GM13977 (cell line): ENCODE measurements at places on chromosomes 16 and 17.

- DNase-seq, result no peak
Observed at GRCh38 chr17:68314916-68315535, 23.7 kb downstream of the ARSG start.

- DNase-seq, result no peak
Observed at GRCh38 chr16:81136390-81137335, 40.5 kb upstream of the GCSH start.

DNA sequence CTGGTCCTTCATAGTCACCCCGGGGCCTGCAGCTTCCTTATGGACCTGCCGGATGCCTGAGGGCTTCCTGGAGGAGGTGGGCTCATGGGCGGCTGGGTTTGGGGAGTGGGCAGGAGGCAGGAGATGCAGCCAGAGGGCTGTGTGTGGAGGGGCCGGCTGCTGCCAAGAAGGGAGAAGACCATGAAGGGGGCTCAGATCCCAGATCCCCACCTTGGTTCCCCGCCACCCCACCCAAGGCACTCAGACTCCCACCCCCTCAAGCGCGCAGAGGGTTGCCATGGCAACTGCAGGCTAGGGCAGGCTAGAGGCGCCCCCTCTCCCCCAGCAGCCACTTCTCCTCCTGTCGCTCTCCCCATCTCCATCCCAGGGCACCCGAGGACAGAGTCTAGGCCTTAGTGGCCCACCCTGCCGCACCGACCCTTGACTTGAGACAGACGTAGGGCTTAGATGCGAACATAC is 104.5 kb downstream of the CRLF3 start:
- DNase-seq, result no peak

DNA sequence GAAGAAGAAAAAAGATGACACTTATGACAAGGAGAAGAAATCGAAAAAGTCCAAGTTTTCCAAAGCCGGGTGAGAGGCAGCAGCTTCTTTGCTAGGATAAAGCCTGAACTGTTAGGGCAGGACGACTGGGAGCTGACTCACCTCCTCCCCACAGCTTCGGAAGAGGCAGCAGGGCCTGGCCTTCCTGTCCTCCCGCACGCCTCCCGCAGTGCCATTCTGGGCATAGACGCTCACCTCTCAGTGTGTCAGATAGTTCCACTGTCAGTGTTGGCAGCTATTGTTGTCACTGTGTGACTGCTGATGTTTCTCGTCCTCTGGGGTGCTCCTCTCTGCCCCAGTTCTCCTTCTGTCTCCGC is 12.6 kb downstream of the UBN1 start:
- no peak for DNase-seq

GRCh38 chr16:17607075-17607509 is 136.3 kb upstream of the XYLT1 start:
- no peak for DNase-seq

DNA sequence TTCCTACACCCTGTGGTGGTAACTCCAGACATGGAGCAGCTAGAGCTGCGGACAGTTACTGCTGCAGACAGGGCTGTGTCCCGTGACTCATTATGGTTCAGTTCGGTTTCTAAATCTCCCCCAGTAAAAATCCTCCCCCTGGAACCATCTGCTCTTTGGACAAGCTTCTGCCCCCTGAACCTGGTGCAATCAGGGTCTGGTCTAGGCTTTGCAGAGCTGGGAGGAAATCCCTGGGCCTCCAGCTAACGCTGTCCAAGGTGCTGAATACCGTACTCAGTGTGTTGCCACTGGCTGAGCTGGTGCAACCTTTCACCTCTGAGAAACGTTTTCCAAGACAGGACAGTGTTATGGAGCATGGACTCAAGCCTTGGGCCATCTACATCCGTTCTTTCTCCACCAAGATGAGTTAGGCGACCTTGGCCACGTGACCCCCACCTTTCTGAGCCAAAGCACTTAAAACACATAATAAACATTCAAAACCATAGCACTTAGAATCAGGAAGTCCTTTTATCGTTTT is 142.0 kb downstream of the CPPED1 start:
- no peak for DNase-seq

DNA sequence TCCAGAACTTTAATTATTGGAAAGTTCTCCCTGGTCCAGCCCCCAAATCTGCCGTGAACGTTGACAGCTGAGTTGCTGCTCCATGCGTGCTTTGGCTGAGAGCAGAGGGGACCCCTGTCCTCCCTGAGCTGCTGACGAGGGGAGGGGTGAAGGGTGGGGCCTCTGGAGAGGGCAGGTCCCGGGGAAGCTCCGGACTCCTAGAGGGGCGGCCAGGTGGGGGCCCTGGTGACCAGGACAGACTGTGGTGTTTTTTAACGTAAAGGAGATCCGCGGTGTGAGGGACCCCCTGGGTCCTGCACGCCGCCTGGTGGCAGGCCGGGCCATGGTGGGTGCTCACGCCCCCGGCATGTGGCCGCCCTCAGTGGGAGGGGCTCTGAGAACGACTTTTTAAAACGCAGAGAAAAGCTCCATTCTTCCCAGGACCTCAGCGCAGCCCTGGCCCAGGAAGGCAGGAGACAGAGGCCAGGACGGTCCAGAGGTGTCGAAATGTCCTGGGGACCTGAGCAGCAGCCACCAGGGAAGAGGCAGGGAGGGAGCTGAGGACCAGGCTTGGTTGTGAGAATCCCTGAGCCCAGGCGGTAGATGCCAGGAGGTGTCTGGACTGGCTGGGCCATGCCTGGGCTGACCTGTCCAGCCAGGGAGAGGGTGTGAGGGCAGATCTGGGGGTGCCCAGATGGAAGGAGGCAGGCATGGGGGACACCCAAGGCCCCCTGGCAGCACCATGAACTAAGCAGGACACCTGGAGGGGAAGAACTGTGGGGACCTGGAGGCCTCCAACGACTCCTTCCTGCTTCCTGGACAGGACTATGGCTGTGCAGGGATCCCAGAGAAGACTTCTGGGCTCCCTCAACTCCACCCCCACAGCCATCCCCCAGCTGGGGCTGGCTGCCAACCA is at the start of gene MC1R:
TSS of gene MC1R (plus strand) at position 410 of the 895 bp plus-strand sequence. CDS start at position 807, 397 bp downstream.
- DNase-seq, result peak; percentile 79

DNA sequence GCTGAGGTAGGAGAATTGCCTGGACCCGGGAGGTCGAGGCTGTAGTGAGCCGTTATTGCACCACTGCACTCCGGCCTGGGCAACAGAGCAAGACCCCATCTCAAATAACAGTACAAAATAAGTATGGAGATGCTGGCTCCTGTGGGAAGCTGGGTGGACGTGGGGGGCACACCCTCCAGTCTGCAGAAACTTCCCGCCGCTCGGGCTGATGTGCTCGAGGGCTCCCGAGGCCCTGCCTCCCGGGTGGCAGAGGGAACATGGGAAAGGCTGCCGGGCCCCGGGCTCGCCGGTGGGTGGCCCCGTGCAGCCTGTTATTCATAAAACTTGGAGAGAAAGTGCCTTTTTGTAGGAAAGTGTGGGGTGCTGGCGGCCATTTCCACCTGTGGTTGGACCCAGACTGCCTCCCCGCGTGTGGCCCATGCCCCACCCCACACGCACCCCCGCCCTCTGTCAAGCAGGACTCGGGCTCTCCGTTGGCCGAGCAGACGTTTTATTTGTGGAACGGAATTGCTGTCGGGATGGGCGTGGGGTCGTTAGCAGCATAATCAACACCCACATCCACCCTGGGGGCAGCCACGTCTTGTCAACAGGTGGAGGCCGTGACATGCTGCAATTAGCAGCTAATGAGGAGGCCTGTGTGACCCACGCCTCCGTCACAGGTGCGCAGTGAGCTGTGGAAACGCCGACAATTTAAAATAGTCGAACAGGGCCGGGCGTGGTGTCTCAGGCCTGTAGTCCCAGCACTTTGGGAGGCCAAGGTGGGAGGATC is 7.4 kb upstream of the CIAO3 start:
- no peak for DNase-seq

GRCh38 chr17:44969144-44969780 is 1.2 kb upstream of the C1QL1 start:
- DNase-seq, result no peak

DNA sequence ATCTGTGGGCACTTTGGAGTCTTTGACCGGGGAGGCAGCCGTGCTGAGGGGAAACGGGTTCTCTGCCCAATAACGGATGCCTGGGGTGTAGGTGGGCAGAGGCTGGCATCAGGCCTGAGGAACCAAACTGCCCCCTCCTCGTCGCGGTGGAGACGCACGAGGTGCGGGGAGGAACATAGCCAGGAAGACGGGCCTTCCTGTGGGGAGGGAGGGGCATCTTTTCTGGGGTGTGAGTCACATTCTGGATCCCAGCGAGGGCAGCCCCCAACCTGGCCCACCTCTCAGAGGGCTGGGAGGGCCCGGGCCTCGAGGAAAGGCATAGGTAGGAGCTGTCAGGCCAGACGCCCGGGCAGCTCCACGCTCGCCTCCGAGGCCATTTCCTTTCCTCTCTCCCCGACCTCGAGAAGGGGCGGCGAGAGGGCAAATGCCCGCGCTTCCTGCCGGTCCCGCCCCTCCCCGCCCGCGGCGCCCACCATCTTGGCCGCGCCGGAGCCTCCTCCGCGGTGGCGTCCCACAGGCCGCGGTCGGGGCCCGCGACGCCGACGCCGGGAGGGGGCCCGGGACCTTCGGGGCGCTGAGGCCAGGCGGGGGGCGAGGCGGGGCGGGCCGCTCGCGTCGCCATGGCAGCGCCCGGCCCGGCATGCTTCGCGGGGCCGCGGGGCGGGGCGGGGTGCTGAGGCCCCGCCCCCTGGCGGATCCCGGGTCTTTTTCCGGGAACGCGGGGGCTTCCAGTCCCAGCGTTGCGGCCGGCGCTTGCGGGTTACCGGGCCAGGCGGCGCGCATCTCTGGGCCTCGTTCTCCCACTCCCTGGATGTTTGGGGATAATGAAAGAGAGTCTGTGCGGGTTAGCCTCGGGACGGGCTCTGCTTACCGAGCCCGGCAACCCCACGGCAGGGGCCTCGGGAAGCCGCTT is 13.2 kb downstream of the RAI1 start:
- DNase-seq, result peak; percentile 90

- DNase-seq, result no peak
Observed at GRCh38 chr17:7216242-7217112, 3.2 kb downstream of the DLG4 start.

GRCh38 chr17:534071-534691 is 180.5 kb downstream of the VPS53 start:
- DNase-seq, result no peak

- no peak for DNase-seq
Observed at GRCh38 chr17:34166352-34166751, 88.7 kb upstream of the CCL2 start.

- DNase-seq, result peak; percentile 62
Observed at GRCh38 chr17:4584101-4584916, at the start of gene SMTNL2. SMTNL2 (plus strand) TSS chr17:4584529; CDS start chr17:4584606, 77 bp downstream.

GRCh38 chr16:87784812-87785211 is 19.0 kb upstream of the KLHDC4 start:
- no peak for DNase-seq

GRCh38 chr17:77857613-77858012 is 100.9 kb upstream of the TNRC6C start:
- no peak for DNase-seq

DNA sequence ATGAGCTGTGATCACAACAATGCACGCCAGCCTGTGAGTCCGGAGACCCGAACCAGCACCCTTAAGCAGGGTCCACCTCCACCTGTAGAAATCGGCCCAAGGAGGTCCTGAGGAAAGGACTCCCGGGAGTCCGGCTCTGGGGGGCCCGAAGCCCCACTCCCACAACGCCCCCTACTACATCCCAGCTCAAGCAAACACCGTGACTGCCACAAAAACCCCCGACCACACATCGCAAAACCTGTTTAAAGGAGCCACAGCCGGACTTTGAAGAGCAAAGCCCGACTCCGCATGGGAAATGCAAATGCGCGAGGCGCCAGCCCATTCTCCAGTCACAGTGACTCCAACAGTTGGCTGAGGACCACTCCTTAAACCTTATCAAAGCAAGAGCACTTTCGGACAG is 682.4 kb downstream of the KCNJ18 start:
- DNase-seq, result peak; percentile 5

DNA sequence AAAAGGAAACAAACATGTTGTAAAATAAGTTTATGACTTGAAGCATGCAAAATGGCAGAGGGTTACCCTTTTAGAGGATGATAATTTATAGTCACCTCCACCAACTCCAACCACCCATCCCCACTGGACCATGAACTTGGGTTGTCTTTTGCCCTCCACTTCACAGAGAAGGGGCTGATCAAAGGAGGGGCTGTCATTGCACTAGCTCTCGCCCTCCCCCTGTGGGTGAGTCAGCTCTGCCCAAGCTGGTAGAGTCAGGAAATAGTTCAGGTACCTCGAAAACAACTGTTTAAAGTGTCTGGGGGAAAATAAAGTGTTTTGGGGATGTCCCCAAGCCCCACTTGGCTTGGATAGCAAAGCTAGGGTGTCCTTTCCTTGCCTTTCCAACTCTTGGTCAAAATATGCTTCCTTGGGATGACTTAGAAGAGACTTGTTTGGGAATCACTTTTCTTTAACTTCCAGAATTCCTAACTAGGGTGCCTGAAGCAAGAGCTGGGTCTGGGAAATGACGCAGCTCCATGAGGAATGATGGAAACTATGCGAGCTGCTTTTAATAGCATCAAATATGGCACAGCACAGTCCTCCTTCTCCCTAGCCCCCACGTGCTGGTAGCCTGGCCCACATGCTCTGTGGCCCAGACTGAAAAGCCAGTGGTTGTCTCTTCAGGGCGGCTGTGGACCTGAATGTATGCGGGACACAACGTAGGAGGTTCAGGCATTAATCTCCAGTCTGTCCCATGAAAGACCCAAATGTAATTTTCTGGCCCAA is 40.7 kb downstream of the TBX4 start:
- no peak for DNase-seq

DNA sequence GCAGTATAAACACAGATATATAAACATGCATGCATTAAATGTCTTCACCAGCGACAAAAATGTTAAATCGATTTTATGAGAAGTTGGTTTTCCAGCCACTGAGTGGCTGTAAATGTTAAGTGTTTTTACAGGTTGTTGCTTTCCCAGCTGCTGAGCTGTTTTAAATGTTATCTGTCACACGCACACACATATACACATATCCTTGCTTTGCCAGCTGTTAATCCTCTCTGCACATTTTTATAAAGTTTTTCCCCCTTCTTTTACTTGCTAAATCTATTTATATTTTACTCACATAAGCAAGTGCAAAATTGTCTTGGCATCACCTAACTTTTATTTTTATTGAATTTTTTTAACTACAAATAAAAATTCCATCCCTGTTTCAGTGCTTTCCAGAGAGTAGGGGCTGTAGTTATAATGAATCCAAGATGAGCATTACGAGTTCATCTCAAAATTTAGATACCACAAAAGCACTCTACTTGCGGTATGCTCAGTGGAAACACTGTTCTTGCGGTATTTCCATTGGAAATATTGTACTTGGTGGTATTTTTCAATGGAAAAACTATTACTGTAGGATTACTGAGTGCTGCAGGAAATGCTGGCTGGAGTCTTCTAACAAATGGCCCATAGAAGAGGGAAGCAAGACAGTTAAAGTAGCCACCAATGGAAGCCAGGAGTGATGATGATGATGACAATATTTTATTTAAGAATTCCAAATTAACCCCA is 124.9 kb upstream of the KCNJ16 start:
- DNase-seq, result no peak
